ENCODE measurements at places on chromosomes 5 and 9. TPM values are rescaled to one million over a fixed set of nuclear protein-coding genes. Genes with fewer than 3 reads are reported as not detected.

The PHYKPL gene
- 54.0 TPM for total RNA-seq

The SET gene
- 240 TPM for total RNA-seq

The LHX6 gene
- total RNA-seq: 8.3 TPM

The RANBP3L gene
- 2.2 TPM for total RNA-seq

The TLR4 gene
- 31.3 TPM for total RNA-seq

The DDX4 gene
- total RNA-seq: not detected

The CATSPER3 gene
- total RNA-seq: not detected

The TRPM3 gene
- total RNA-seq: 0.90 TPM

The EGFL7 gene
- 91.4 TPM for total RNA-seq

The LCN15 gene
- not detected for total RNA-seq

The GFPT2 gene
- 83.3 TPM for total RNA-seq

The HRH2 gene
- total RNA-seq: 8.2 TPM
